ENCODE measurements at places on chromosomes 5 and 9.
A peak's percentile ranks its signal among the peaks of the same experiment; 100 is the strongest.

DNA sequence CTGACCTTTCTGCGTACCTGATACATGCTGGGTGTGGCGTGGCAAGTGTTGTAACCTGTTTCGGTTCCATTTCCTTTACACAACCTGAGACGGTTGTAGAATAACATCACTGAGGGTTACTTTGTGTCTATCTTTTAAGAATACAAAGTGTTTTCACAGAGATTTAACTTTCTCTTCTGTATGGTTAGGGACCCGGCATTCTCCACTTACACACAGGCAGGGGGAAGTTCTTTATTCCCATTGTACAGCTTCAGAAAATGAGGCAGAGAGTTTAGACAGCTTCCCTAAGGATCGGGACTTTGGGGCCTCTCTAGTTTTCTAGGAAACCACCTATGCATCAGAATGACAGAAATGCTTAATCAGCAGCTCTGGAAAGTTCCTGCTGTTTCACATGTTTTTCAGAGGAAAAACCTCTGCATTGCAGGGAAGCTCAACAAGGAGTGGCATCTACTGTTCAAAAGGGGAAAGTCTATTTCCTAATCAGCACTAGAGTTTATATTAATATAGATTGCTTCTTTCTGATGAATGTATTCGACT is 41.3 kb downstream of the CAST start:
- DNase-seq, result peak; percentile 91

- DNase-seq, result no peak
Observed at GRCh38 chr9:76521244-76521681, 62.3 kb downstream of the GCNT1 start.

DNA sequence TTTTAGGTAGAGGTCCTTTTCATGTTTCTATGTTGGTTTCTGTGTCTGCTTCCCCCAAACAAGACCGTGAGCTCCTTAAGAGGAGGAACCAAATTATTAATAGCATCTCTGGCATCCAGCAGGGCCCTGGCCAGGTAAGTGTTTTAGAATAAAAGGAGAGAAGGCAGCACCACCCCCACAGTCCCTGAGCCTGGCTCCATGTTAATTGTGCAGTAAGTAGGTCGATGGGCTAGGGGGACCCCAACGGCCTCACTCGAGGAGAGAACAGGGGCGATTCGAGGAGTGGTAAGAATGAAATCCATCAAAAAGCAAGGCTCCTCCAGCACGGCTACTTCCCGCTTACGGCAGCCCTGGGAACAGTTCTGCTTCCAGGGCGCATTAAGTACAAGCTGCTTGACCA is 67.0 kb downstream of the GABBR2 start:
- DNase-seq, result no peak

DNA sequence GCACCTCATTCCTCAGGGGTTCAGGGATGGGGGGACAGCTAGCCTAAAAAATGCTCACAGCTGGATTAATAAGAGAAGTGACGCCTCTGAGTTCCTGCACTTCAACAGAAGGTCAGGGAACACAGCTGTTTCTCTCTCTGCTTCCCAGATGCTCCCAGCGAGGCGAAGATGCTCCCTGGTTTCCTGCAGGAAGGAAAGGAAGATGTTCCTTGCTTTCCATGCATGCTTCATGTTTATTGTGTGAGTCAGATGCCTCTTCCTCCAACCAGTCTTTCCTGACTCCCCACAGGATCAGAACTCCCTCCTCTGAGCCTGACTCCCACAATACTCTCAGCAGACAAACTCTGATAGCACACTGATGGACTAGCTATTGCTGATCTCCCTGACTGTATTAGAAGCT is 71.9 kb downstream of the MFAP3 start:
- DNase-seq, result no peak

DNA sequence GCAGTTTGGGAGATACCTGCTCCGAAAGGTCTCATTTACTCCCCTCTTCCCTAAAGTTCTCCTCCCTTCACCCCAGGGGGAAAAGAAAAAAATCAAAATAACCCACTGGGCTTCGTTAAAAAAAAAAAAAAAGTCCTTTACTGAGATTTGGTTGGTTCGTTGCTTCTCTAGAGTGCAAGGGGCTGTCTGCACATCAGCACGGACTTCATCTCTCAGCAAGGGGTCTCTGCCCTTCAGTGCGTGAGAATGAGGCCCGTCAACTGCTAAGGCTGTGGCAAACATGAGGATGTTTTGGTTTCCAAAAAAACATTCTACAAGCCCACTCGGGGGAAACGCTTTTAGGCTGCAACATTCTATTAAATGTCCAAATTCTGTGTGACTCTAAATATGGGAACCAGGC is 10.0 kb downstream of the BARHL1 start:
- no peak for DNase-seq

- DNase-seq, result no peak
Observed at GRCh38 chr5:68369023-68369359, 153.4 kb downstream of the PIK3R1 start.

DNA sequence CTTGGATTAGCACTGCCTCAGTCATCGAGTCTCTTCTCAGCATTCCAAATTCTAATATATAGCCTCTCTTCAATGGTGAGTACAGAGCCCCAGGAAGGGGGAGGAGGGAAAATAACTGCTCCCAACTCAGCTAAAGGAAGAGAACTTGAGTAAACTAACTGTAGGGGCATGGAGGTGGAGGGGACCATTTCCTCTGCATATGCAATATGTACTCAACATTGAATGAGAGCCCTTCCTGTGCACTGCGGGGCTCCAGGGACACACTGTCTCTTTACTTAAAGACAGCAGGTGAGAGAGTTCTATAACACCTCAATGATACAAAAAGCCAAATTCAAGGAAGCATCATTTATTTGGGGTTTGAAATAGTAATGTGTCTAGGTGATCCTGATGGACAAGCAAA is 75.1 kb downstream of the GNAQ start:
- DNase-seq, result no peak

DNA sequence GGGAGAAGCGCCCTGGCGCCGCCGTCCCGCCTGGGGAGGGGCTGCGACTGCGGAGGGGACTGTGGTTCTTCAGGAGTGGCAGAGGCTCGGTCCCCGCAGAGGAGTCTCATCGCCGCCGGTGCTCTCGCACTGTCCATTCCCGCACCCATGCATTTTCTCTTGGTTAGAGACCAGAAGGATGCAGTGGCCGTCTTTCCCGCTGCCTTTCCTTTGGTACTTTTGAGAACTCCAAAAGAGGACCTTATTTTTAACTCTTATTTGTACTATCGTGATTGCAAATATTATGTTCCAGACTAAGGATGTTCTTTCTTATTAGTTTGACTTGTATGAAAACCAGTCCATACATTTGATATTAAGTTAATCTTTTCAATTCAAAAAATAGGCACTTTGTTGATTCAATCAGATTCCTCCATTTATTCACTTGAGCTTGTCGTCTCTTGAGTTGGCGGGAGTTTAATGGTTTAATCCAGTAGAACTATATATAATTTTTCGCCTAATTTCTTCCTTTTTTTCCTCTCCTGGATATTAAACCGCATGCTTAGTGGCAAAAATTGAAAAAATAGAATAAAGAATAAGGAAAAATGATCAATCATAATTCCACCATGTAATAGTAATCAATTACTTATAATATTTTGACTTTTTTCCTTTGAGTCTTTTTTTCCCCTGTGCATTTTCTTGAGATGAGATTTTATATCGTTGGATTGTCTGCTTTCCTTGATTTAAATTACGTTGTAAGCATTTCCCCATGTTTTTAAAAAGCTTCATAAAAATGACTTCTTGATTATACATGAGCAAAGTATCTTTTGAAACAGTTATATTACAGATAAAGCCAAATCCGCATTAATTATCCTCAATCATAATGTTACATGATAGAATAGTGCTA is 861 bp downstream of the ZFYVE16 start:
- DNase-seq, result peak; percentile 59

DNA sequence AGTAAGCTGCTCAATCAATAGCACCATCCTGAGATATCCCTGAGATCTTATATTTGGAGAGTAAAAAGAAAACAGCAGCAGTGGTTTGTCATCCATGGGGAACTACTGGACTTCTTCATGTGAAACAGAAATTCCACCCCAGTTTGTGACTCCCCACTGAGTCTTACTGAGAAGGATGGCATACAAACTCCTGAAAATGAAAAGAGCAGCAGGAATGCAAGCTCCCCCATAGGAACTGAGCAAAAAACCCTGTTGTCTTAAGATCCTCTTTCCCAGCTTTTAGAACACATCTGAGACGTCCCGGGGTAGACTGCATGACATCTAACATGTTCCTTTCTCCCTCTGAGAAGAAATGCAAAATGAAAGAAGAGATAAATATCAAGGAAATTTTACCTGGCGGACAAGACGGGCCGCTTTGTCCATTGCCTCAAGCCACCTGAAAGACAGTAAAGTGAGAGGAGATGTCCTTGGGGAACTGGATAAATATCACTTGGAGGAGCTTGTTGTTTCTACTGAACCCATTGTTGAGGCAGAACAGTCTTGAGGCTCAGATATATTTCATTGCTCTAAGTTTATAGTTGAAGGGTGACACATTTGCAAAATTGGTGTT is 117.1 kb downstream of the NUDT12 start:
- no peak for DNase-seq

GRCh38 chr9:82170866-82171265 is 182.3 kb downstream of the SPATA31D1 start:
- DNase-seq, result no peak

- DNase-seq, result no peak
Observed at GRCh38 chr5:62259699-62260250, 46.2 kb upstream of the KIF2A start.

- DNase-seq, result no peak
Observed at GRCh38 chr5:43609752-43610151, 6.8 kb downstream of the NNT start.

DNA sequence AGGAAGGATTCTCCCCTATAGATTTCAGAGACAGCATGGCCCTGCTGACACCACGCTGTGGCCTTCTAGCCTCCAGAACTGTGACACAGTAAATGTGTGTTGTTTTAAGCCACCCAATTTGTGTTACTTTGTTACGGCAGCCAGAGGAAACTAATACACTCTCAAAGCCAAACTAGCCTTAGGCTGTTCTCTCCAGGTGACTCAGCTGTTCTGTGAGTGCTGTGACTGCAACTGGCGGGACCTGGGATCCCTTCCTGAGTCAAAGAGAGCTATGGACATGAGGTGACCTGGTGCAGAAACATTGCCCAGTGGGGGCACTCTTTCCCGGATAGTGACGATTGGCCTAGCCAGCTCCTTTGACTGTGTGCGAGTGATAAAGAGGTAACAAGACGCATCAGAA is 14.0 kb upstream of the MLANA start:
- no peak for DNase-seq

- no peak for DNase-seq
Observed at GRCh38 chr5:80296121-80296520, 23.7 kb upstream of the SPZ1 start.

DNA sequence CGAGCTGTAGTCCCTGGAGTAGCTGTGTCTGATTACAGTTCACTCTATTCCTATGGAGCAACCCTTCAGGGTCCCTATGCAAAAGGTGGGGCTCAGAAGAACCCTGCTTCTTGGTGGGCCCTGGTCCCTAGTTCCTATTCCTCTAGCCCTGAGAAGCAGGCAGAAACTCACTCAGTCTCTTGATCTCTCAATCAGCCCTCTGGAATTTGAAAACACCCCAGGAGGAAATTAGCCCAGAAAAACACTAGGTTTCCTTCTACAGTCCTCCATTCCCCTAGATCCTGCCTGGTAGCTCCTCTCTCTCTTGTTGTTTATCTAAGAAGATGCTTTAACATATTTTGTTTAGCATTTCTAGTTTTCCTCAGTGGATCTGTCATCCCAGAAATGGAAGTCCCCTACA is 7.6 kb downstream of the RGS3 start:
- no peak for DNase-seq

DNA sequence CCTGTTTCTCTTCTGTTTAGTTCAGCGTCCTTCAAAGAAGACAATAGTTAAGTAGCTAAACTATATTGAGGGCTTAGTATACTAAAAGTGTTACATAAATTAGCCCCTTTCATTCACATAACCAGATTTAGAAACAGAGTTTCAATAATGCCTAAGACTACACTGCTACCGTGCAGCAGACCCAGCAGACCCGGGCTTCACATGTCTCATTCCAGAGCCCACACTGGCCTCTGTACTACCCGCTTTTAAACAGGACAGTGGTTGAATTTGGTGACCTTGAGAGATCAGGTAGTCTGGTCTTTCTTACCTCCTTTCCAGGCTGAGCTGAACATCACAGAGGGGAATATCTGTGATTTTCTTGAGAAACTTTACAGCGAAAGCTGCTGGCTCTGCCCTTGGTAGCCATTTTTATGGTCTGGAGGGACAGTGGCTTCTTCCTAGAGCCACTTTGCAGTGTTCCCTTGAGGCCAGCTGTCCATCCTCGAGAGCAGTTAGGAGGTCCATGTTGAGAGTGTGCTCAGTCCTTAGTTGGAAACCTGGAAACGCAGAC is 56.5 kb downstream of the SLC22A5 start:
- no peak for DNase-seq

DNA sequence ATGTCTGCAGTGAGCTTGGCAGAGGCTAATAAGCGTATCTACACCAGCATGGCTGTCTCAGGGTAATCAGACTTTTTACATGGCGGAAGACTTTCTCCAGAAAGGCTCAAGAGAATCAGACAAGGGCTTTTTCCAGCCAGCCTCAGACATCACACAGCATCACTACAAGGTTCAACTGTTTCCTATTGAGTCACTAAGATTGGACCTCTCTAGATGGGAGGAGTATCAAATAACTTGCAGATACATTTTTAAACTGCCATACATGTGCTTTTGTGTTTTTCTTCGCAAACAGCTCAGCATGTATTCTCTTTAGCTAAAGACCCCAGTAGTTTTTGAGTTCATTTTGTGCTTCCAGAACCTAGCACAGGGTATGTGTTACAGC is 22.9 kb upstream of the PIK3R1 start:
- no peak for DNase-seq

All from small intestine (tissue), 16 donors.